ENCODE measurements at places on chromosomes 13 and 19.

DNA sequence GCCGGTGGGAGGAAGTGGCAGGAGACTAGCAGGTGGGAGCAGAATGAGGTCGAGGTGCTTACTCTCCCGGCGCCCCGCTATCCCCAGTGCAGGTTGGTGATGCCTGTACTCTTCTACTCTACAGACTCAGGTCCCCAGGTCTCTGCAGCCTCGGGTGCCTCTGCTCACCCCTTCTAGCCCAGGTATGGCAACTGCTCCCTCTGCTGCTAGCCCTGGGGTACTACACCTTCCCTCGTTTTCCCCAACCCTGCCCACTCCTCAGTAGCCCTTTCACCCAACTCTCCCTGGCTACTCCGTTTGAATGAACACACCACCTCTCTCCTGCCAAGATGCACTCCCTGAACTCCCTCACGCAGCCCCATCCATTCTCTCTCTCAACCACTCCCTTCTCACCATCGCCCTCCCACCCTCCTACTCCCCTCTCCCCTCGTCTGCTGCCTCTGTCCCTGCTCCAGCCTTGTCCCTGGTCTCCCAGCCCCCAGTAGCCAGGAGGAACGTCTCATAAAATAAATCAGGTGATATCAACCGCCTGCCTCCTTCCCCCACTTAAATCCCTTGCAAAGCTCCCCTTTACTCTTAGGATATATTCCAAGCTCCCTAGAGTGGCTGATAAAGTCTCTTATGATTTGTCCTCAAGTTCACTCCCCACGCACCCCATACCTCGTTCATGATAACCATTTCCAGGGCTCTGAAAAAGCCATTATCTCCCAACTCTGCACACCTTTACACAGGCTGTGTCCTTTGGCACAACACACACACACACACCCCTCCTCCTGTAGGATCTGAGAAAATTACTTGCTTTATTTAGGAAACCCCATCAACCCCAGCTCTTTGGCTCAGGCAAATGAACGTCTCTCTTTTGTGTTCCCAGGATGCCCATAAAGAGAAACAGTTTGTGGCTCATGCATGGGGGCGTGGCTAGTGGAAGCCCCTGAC lies 8.2 kb upstream of the MEIS3 start:
- peak; percentile 88 for DNase-seq

- DNase-seq, result no peak
Observed at GRCh38 chr13:87198371-87198770, 472.8 kb upstream of the SLITRK5 start.

GRCh38 chr19:2345794-2346663 lies 14.0 kb upstream of the TMPRSS9 start:
- DNase-seq, result no peak

- DNase-seq, result no peak
Observed at GRCh38 chr19:16113727-16114126, 2.0 kb downstream of the RAB8A start.

- peak; percentile 29 for DNase-seq
Observed at GRCh38 chr19:41868120-41868988, 8.3 kb downstream of the RPS19 start.

GRCh38 chr13:80962173-80962572 lies 621.2 kb upstream of the SPRY2 start:
- no peak for DNase-seq

GRCh38 chr19:45376045-45376724 lies 5.8 kb upstream of the ERCC2 start:
- no peak for DNase-seq

- no peak for DNase-seq
Observed at GRCh38 chr19:1520203-1520780, 3.6 kb upstream of the PLK5 start.

DNA sequence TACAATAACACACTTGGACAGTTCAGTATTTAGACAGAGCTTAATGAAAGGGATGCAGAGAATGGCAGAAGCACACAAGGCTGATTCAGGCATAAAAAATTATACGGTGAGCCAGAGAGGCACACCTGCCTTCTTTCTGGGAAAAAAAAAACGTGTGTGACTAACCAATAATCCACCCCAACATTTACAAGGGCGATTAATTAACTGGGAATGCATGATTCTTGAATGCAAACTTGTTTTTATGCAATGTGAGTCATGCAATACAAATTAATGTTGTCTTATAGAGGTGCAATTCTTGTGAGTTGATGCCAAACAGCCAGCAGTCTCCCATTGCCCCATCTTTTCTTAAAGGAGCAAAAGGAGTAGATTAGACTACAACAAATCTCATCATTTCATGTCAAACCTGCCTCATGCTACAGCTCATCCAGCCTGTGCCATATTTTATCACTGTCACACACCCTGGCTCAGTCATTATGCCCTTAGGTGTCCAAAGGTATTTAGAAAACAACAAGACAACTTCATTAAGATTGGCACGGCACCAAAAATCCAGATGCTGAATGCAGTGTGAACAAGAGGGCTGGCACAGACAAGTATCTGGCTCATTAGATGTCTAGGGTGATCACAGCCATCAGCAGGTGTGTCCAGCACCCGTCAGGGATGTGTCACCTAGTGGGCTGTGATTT lies 721.1 kb downstream of the EFNB2 start:
- no peak for DNase-seq

Data from stimulated activated CD8-positive, alpha-beta memory T cell treated with anti-CD3 and anti-CD28 coated beads, Interleukin-4, amount 100 ng/mL, for 48 hours (primary cell).